Fibroblast of the aortic adventitia (primary cell): ENCODE measurements at places on chromosomes 16 and 17. TPM values are rescaled to one million over a fixed set of nuclear protein-coding genes. Genes with fewer than 3 reads are reported as not detected.

Gene SLC35G6
- not detected in 2 replicates for total RNA-seq

Gene G6PC3
- 9.5 and 38.9 TPM in 2 replicates for total RNA-seq

Gene PERCC1
- total RNA-seq: not detected in 2 replicates

GRCh38 chr17:81444610-81445339 is 49.5 kb downstream of the BAHCC1 start:
- no peak for DNase-seq

DNA sequence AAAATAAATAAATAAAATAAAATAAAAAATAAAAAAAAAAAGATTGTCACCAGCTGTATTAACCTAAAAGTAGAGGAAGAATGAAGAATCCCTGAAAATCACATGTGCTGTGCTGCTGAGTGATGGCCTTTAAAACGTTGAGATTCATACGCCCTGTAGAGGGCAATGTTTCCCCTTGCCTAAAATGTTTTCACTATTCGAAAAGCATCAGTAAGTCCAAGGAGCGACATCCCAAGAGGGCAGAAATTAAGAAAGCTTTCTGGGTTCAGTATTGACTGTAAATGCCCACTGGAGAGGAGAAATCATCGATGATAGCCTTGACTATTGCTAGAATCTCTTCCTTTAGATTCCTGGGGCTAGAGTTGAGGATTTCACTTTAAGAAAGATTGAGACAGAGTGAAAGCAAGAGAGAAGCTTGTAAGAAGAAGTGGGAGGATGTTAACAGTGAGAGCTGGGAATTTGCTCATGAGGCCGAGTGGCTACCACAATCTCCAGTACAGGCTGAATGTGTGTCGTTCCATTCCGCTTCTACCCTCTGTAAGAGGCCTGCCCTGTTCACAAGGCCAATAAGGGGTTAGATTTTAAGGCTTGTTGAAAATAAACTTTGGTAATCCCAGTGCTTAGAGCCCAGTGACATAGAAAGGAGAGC is 170.8 kb upstream of the FAM20A start:
- DNase-seq: peak; percentile 93

- DNase-seq: peak; percentile 86
These were observed 244.1 kb upstream of the MON1B start for GRCh38 chr16:76946879-76947278.

GRCh38 chr17:3794557-3795389 is 6.2 kb downstream of the ITGAE start:
- peak; percentile 14 for DNase-seq

GRCh38 chr16:1182950-1183907 is 30.3 kb downstream of the CACNA1H start:
- peak; percentile 33 for DNase-seq

GRCh38 chr16:2343211-2343610 is 2.7 kb upstream of the ABCA3 start:
- no peak for DNase-seq

GRCh38 chr16:25148568-25149215 is 37.1 kb downstream of the LCMT1 start:
- DNase-seq: no peak

GRCh38 chr17:42077755-42078154 is 20.5 kb downstream of the ZNF385C start:
- no peak for DNase-seq

DNA sequence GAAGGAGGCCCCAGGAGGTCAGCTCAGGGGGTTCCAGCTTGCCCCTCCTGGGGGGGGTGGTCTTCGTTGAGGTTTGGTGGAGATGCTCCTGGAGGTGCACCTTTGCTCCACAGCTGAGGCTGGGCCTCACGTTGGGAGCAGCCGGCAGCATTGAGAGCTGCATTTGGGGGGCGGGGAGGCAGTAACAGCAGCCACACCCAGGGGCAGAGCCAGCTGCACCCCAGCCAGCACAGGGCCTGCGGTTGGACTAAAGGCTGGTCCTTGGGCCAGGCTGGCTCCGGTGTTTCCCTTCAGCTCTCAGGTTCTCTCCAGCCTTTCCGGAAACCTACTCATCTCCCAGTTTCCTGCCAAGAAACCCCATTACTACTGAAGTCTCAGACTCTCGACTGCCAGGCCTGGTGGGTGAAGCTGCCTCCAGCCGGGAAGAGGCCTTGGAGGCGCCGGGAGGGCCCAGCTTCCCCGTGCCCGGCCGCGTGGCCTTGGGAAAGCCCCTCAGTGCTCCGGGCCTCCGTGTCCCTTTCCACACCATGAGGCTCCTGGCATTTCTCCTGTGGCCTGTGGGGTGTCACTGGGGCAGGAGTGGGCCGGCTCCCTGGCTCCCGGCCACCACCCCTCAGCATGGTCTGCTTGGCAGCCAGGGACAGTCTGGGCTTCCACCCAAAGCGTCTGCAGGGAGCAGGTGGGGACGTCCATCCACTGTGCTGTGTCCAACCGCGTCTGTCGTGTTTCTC is 14.0 kb upstream of the BAIAP2 start:
- peak; percentile 73 for DNase-seq

DNA sequence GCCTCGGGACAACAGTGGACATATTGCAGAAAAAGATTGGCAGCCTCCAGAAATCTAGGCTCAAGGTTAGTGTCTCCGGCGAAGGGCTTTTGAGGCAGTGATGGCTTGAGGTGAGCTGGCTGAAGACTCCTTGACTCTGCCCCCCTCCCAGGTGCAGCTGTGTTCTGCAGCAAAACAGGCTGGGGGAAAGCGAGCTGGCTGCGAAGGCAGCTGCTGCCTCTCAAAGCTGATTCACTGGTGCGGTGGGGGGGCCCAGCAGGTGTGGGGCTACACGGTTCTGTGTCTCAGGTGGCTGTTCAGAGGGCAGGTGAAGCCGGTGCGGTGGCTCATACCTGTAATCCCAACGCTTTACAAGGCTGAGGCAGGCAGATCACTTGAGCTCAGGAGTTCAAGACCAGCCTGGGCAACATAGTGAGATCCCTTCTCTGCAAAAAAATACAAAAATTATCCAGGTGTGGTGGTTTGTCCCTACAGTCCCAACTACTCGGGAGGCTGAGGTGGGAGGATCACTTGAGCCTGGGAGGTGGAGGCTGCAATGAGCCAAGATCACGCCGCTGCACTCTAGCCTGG is 22.9 kb downstream of the C16orf96 start:
- DNase-seq: no peak

DNA sequence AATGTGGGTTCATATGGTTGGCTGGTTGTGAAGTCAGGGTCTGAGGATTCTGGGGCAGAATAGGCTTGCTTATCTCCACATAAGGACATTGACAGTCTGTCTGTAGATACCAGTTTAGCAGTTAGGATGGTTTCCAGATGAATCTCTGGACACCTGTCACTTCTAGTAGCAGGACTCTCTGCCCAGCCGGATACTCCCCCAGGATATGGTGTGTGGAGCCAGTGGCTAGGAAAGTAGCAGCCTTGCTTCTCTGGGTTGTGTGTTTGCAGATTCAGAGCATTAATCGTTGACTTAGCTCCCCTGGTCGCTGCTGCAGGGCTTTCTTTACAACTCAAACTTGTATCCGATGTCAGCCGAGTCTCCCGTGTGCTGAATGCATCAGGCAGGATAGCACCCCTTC is 45.2 kb downstream of the CLEC16A start:
- no peak for DNase-seq
